Uterus (tissue), 4 donors: ENCODE measurements at places on chromosomes 11 and 22.

DNA sequence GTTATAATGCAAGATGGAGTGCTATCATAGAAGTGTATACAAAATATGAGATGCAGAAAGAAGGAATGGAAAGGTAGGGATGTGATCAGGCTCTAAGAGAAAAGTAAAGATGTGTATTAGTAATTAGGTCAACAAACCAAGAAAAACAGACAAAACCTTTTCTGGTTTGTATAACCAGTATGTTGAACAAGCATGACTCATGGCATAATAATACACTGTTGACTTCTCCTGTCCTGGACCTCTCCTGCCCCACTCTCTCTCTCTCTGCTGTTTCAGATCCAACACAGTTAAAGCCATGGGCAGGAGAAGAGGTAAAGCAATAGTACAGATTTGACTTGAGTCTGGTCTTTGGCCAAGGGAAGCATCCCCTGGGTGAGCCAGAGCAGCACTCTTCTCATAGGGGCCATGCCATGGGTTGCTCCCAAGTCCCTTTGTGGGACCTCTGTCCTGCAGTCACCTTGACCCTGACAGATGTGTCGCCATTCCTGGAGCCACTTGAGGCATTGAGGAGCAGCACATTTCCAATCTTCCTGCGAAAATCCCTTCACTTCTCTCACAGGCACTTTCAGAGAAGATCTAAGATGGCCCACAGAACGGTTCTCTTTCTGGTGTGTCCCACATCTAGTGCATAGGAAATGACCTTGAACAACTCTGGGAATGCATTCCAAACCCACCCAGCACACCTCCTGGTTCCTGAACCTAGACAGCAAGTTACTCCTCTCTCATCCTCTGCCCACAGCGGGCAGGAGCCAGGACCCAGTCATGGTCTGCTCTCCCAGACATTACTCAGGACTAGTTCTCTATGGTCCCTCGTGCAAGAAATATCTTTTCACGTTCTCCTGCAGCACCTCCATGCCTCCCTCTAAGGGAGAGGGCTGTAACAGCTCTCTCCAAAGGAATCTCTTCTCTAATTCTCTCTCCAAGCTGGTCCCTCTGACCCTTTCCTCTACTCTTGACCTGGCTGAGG, 58.2 kb upstream of the PRSS23 start:
- H3K4me1 ChIP-seq = no peaks in the 10 kb centered on the region
- H3K4me3 ChIP-seq = no peak overlapping the region
- no peaks in the 10 kb centered on the region for H3K27me3 ChIP-seq
- no peak for DNase-seq
- H3K27ac ChIP-seq = peak overlapping the region; percentile 80

GRCh38 chr22:49574881-49575702, 252.6 kb downstream of the BRD1 start:
- no peaks in the 10 kb centered on the region for H3K36me3 ChIP-seq
- no peak overlapping the region for H3K4me3 ChIP-seq
- H3K27me3 ChIP-seq = no peaks in the 10 kb centered on the region

- no peak for DNase-seq
- no peaks in the 10 kb centered on the region for H3K27me3 ChIP-seq
- H3K27ac ChIP-seq = no peak overlapping the region
- H3K4me1 ChIP-seq = no peaks in the 10 kb centered on the region
- no peak overlapping the region for H3K4me3 ChIP-seq
Measured at GRCh38 chr11:10373340-10373739, 68.5 kb downstream of the ADM start.

DNA sequence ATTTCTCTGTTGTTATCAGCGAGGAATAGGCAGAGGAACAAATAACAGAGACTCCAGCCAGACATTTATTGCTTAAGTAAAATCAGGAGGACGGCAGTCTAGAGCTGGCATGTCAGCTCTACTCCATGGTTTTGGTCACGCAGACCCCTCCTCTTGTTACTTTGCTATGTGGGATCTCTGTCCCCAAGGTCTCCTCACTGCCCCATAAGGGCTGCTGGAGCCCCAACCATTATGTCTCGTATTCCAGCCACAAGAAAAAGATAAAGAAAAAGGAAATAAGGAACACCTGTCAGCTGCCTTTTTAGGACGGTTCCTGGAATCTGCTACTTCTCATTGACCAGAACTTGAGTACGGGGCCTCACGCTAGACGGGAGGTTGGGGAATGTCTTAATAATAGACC, 70.4 kb downstream of the ELFN2 start:
- no peak overlapping the region for H3K4me3 ChIP-seq
- H3K27me3 ChIP-seq = no peaks in the 10 kb centered on the region
- H3K36me3 ChIP-seq = no peaks in the 10 kb centered on the region
- no peak for DNase-seq

DNA sequence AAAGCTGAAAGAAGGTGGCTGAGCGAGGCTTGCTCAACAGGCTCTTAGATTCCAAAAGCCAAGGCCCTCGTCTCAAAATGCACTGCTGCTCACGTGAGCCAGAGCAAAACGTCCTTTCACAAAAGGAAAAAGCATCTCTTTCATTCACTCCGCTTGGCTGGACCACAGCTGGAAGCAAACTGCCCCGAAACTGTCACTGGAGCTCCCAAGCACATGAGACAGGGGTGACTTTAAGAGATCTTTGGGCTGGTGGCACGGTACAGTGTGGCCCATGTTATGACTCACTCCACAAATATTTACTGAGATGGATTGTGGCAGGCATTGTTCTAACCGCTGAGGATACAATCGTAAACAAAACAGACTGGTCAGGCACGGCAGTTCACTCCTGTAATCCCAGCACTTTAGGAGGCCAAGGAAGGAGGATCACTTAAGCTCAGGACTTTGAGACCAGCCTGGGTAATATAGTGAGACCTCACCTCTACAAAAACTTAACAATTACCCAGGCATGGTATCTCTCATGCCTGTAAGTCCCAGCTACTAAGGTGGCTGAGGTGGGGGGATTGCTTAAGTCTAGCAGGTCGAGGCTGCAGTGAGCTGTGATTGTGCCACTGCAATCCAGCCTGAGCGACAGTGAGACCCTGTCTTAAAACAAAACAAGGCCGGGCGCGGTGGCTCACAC, 3.6 kb downstream of the PLA2G6 start:
- H3K36me3 ChIP-seq = no peaks in the 10 kb centered on the region
- no peaks in the 10 kb centered on the region for H3K27me3 ChIP-seq
- H3K4me3 ChIP-seq = no peak overlapping the region
- H3K27ac ChIP-seq = peak overlapping the region; percentile 67
